ENCODE measurements at places on chromosomes 6 and 20.

DNA sequence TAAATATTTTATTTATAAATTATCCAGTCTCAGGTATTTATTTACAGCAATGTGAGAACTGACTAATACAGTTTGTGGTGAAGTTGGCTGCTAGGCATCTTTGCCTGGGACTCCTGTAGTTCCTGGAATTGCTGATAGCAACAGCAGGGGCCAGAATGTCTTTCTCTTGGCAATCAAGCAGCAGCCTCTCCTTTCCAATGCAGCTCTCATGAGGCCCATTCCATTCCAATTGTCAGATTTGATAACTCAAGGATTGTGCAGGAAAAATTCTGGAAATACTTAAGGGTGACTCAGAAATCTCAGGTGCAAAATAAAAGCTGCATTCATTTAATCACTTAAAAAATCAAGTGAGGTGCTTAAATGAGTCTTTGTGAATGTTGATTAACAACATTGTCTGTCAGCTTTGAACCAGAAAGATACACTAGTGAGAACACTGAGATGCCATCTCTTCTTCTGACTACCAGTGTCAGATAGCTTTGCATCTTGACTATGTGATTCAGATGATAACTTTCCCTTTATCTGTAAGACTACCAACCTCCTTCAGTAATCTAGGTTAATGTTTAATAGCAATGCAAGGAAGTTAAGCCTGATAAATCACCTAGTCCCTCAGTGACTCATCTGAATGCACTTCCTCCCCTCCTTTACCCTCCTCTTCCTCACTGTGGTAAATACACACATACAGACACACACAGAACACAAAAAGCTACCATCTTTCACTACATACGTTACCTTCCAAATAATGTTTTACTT, 32.1 kb upstream of the COL21A1 start:
- ATAC-seq = no peak
- no peaks in the 10 kb centered on the region for H3K27me3 ChIP-seq
- no peak overlapping the region for H3K27ac ChIP-seq
- no peaks in the 10 kb centered on the region for H3K4me1 ChIP-seq
- H3K36me3 ChIP-seq = no peaks in the 10 kb centered on the region

DNA sequence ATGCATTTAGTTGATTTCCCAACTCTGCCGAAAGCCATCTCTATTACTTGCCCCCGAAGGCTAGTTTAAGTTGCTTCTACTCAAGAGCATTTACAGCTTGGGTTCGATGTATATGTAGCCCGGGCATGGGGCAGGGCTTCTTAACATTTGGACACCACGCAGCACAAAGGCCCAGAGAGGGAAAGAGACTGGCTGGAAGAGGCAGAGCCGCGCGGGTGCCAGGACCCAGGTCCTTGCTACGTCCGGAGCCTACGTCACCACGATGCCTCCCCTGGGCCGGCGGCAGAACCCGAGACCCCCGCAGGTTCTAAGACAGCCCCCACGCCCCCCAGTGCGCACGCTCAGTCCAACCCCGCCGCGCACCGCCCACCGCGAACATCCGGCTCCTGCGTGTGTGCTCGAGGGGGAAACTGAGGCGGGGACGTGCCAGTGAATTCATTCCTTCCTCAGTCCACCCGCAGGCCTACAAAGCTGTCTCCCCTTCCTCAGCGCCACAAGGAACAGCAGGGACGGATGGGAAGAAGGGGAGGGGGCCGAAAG, 367 bp upstream of the PCIF1 start:
- ATAC-seq = peak; percentile 53
- H3K36me3 ChIP-seq = peaks cover 21% of the 10 kb centered on the region
- peak overlapping the region; percentile 99 for H3K27ac ChIP-seq
- H3K27me3 ChIP-seq = no peaks in the 10 kb centered on the region
- H3K4me3 ChIP-seq = peak overlapping the region; percentile 99

DNA sequence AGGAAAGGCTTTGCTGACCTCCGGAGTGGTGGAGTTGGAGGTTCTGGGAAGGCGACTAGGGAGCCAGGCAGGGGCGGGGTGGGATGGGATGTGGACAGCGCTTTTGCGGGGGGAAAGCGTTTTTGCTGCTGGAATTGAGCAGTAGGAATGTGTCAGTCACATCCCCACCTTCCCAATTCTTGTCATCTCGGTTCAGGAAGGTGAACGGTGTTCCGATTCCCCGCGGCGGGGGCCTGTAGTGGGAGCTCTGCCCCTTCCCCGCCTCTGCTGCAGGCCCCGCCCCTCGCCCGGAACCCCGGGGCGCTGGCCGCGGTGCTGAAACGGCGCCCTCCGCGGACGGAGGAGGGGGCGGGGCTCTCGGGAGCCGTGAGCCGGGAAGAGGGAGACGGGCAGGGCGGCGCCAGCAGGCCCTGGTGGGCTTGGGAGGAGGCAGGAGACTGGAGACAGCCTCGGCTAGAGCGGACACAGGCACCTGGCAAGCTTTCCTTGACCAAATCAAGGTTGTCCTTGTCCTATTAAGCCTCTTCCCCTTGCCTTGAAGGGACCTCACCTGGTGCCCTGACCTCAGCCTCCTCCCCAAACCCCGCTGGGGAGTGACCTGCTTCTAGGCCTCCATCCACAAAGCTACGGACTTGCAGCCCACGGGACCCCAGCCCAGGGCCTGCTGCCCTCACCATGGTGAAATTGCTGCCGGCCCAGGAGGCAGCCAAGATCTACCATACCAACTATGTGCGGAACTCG, at the start of gene LHFPL5:
LHFPL5 (plus strand) TSS at position 357 of the 741 bp plus-strand sequence; CDS start at position 676, 319 bp downstream.
- no peak within 1 kb of the TSS for H3K27ac ChIP-seq
- no peak for ATAC-seq
- peaks cover 54% of the 10 kb centered on the region for H3K27me3 ChIP-seq
- H3K4me1 ChIP-seq = peaks cover 8% of the 10 kb centered on the region
- H3K36me3 ChIP-seq = no peaks in the 10 kb centered on the region

- H3K4me3 ChIP-seq = no peak overlapping the region
- ATAC-seq = no peak
- peaks cover 17% of the 10 kb centered on the region for H3K27me3 ChIP-seq
- H3K4me1 ChIP-seq = no peaks in the 10 kb centered on the region
- H3K36me3 ChIP-seq = no peaks in the 10 kb centered on the region
Measured at GRCh38 chr20:9909167-9909566, 70.3 kb upstream of the PAK5 start.

GRCh38 chr20:62028384-62028783, 37.3 kb downstream of the TAF4 start:
- no peaks in the 10 kb centered on the region for H3K27me3 ChIP-seq
- ATAC-seq = no peak
- H3K4me1 ChIP-seq = peaks cover 61% of the 10 kb centered on the region
- H3K36me3 ChIP-seq = peaks cover 15% of the 10 kb centered on the region
- peak overlapping the region; percentile 93 for H3K27ac ChIP-seq

DNA sequence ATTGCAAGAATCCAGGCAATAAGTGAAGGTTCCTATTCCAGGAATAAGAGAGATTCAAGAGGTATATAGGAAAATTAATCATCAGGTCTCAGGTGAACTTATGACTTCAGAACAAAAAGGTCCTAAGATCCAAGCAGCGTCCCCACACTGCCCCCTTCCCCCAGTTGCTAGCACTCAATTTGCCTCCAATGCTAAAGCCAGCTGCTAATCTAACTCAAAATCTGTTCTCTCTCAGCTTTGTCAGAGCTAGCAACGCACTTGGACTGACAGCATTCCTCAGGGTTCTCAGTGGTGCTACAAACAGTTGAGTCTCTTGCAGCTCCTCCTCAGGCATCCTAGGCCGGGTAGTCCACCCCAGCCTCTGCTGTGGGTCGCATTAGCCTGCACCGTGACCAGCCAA, 148.3 kb downstream of the RFX6 start:
- H3K27me3 ChIP-seq = no peaks in the 10 kb centered on the region
- no peaks in the 10 kb centered on the region for H3K4me1 ChIP-seq
- no peak overlapping the region for H3K27ac ChIP-seq
- no peak for ATAC-seq

GRCh38 chr6:163393923-163394322, 20.6 kb upstream of the QKI start:
- ATAC-seq = no peak
- H3K36me3 ChIP-seq = no peaks in the 10 kb centered on the region
- no peak overlapping the region for H3K27ac ChIP-seq
